ENCODE measurements at places on chromosomes 6 and 20.

DNA sequence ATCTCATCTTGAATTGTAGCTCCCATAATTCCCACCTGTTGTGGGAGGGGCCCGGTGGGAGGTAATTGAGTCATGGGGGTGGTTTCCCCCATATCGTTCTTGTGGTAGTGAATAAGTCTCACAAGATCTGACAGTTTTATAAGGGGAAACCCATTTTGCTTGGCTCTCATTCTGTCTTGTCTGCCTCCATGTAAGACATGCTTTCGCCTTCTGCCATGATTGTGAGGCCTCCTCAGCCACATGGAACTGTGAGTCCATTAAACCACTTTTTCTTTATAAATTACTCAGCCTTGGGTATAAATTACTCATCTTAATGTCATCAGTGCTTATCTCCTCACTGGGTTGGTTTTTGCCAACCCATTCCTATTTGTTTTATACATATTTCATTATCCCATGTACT, 142.0 kb upstream of the GMDS start:
- no peak for DNase-seq

DNA sequence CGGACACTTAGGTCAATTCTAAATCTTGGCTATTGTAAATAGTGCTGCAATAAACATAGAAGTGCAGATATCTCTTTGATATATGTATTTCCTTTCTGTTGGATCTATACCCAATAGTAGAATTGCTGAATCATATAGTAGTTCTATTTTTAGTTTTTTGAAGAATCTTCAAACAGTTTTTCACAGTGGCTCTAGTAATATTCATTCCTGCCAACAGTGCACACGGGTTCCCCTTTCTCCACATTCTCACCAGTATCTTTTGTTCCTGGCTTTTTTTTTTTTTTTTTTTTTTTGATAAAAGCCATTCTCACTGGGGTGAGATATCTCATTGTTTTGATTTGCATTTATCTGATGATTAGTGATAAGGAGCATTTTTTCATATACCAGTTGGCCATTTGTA, 1.8 kb upstream of the FBXL4 start:
- no peak for DNase-seq

GRCh38 chr20:38156888-38157634, 8.0 kb downstream of the TGM2 start:
- DNase-seq, result no peak

DNA sequence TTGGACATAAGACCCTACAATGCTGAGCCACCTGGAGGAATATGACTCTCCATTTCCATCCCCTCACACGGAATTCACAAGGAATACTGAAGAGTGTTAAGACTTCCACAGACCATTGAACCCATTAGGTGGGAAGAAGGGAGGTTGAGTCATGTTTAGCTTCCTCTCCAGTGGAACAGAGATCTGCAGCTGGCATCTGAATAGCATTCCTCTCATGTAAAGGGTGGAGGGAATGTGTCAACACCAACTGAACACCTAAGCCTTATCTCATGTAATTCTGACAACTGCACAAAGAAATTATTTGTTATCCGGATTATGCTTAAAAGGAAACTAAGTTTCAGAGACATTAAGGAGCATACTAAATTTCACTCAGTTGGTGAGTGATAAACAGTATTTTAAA, 705.9 kb downstream of the MAFB start:
- DNase-seq, result no peak

Data from AG04450 (cell line).